Chondrocyte (in vitro differentiated cells): ENCODE measurements at places on chromosomes 11 and 22. TPM values are rescaled to one million over a fixed set of nuclear protein-coding genes. Genes with fewer than 3 reads are reported as not detected.
A peak's percentile ranks its signal among the peaks of the same experiment; 100 is the strongest.

The MUC5B gene
- not detected in 3 replicates for total RNA-seq

The SOX10 gene
- not detected in 3 replicates for total RNA-seq

The IL18 gene
- total RNA-seq: 0.80 to 0.97 TPM (median 0.85 TPM) in 3 replicates

The NLRP14 gene
- total RNA-seq: 0.05 TPM in 1 of 3 replicates, not detected in the others

The ARFIP2 gene
- total RNA-seq: 57.7 to 61.4 TPM (median 57.7 TPM) in 3 replicates

The GSTT4 gene
- total RNA-seq: not detected in 3 replicates

The ACTN3 gene
- 0.07 TPM in 1 of 3 replicates, not detected in the others for total RNA-seq

The LARGE2 gene
- total RNA-seq: not detected in 3 replicates

The GPR83 gene
- total RNA-seq: 0.05 TPM in 1 of 3 replicates, not detected in the others

The CYTH4 gene
- total RNA-seq: not detected in 3 replicates

The TEX54 gene
- total RNA-seq: 0.65 TPM in 1 of 3 replicates, not detected in the others

The BEST1 gene
- 1.3 to 4.5 TPM (median 2.8 TPM) in 3 replicates for total RNA-seq

The MS4A8 gene
- not detected in 3 replicates for total RNA-seq

- H3K4me3 ChIP-seq: no peak overlapping the region
- H3K27ac ChIP-seq: no peak overlapping the region
- H3K36me3 ChIP-seq: no peaks in the 10 kb centered on the region
Observed at GRCh38 chr11:46161201-46161600, 39.9 kb upstream of the PHF21A start.

- peak overlapping the region; percentile 79 for H3K27ac ChIP-seq
- H3K27me3 ChIP-seq: peaks cover 26% of the 10 kb centered on the region
Observed at GRCh38 chr22:45010532-45010900, 711 bp upstream of the PHF21B start.

DNA sequence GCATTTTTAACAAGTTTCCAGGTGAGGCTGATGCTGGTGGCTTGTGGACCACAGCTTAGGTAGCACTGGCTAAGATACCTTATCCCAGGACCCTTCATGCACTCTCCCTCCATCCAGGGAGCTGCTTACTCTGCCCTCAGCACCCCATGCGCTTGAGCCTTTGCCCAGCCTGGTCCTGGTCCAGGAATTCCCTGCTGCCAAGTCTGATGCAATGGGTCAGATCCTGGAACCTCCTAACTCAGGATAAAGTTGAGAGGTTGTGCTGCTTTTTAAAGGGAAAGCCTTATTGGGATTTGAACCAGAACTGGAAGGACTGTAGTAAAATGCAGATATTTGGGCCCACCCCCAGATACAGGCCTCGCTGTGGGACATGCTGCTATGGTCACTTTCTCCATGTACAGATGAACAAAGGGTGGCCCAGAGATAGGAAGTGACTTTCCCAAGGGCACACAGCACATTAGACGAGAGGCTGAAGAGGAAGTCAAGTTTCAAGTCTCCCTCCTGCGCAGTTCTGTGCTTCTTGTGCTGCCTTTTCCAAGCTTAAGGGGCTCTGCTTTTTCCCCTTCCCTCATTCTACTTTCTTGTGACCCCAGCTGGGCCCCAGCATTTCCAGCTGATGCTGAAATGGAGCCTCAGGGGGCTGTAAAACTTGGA is 824 bp upstream of the LGALS12 start:
- H3K27me3 ChIP-seq: no peaks in the 10 kb centered on the region
- H3K36me3 ChIP-seq: peaks cover 5% of the 10 kb centered on the region
- no peak overlapping the region for H3K27ac ChIP-seq

- H3K36me3 ChIP-seq: no peaks in the 10 kb centered on the region
- peaks cover 4% of the 10 kb centered on the region for H3K4me1 ChIP-seq
- DNase-seq: no peak
- no peak overlapping the region for H3K27ac ChIP-seq
Observed at GRCh38 chr11:68146010-68146540, 24.9 kb upstream of the CHKA start.

- no peaks in the 10 kb centered on the region for H3K27me3 ChIP-seq
- no peaks in the 10 kb centered on the region for H3K4me1 ChIP-seq
- H3K4me3 ChIP-seq: no peak overlapping the region
- no peak overlapping the region for H3K27ac ChIP-seq
- DNase-seq: no peak
- peaks cover 1% of the 10 kb centered on the region for H3K36me3 ChIP-seq
Observed at GRCh38 chr11:79807506-79807905, 366.7 kb upstream of the TENM4 start.

GRCh38 chr11:83736684-83737083 is 450.5 kb upstream of the CCDC90B start:
- peaks cover 18% of the 10 kb centered on the region for H3K27me3 ChIP-seq
- no peaks in the 10 kb centered on the region for H3K36me3 ChIP-seq

- H3K4me1 ChIP-seq: peaks cover 33% of the 10 kb centered on the region
- peak; percentile 29 for DNase-seq
- no peaks in the 10 kb centered on the region for H3K36me3 ChIP-seq
- no peak overlapping the region for H3K4me3 ChIP-seq
- H3K27me3 ChIP-seq: no peaks in the 10 kb centered on the region
Observed at GRCh38 chr22:28911304-28911690, 27.9 kb downstream of the ZNRF3 start.

DNA sequence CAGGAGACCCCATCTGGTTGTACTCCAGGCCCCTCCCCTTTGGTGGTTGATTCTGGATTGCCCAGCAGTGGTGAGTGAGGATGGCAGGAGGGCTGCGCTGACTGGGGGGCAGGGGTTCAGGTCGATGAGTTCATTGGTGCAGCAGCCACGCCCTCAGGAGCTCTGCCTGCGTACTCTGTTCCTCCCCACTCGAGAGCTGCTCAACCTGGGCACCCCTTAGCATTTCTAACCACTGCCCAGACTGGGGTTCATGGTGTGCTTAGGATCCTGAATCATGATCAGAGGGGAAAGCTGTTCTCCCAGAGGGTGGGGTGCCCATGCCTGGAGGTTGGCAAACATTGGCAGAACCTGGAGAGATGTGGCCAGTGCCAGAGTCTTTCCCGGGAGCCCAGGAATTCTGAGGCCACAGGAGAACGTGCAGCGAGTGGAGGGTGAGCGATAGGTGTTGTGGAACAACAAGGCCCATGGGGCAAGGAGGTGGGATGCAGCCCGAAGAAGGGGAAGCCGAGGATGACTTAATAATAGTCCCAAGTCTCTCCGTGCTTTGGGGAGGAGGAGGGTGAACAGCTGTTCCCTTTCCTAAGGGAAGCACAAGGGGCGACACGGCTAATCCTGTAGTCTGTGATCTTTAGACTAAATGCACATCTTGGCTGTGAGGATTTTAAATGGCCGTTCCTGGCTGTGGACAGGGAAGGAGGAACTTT is 75.5 kb downstream of the SCN3B start:
- no peak for DNase-seq
- no peak overlapping the region for H3K27ac ChIP-seq
- peaks cover 36% of the 10 kb centered on the region for H3K27me3 ChIP-seq
- no peaks in the 10 kb centered on the region for H3K36me3 ChIP-seq

GRCh38 chr11:126888115-126888712 is 112.4 kb downstream of the KIRREL3 start:
- H3K4me3 ChIP-seq: no peak overlapping the region
- no peak overlapping the region for H3K27ac ChIP-seq
- peaks cover 6% of the 10 kb centered on the region for H3K4me1 ChIP-seq
- no peak for DNase-seq
- H3K27me3 ChIP-seq: no peaks in the 10 kb centered on the region

DNA sequence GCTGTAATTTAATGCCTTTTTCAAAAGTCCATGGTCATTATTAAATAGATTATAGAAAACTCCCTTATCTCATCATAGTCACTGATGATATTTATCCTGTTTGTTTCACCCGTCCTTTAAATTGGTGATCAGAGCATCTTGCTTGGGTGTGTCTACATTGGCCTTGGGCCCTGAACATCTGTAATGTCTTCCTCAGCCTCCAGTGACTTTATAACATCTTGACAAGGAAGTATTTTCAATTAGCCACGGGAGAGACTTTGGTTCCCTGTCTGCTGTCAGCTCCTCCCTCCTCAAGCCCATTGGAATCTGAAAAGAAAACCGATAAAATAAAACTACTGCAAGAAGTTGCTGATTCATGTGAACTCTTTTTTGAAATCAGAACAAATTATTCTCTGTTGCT is 116.9 kb upstream of the TTC12 start:
- no peak overlapping the region for H3K27ac ChIP-seq
- peaks cover 11% of the 10 kb centered on the region for H3K4me1 ChIP-seq
- no peak for DNase-seq
- H3K27me3 ChIP-seq: no peaks in the 10 kb centered on the region

DNA sequence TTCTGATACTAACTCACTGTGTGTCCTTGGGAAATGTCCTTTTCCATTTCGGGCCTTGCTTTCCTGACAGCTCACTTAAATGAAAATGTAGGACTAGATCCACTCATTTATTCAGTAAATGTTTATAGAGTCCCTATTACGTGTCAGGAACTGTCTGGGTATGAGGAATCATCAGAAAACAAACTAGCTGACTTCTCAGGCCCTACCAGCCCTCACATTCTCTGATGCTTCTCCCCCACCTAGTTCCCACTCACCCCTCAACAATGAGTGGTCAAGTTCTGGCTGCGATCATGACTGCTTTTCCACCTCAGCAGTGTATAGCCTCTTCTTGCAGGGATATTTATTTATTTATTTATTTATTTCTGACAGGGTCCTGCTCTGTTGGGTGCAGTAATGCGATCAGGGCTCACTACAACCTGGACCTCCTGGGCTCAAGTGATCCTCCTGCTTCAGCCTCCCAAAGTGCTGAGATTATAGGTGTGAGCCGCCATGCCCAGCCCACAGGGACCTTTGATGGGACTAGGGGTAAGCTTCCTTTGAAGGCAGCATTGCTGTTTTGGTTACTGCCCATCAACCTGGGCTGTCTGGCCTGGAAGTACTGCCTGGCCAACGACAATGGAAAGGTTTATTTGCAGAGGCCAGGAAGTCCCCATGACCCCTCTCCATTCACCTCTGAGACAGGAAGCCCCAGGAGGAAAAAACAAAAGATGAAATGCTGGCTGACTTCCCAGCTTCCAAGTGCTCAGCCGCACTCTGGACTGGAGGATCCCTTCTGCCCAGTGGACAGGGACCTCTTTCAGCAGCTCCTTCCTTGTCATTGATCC is 33.1 kb upstream of the POLD3 start:
- H3K4me3 ChIP-seq: no peak overlapping the region
- no peak overlapping the region for H3K27ac ChIP-seq
- H3K27me3 ChIP-seq: peaks cover 6% of the 10 kb centered on the region
- H3K36me3 ChIP-seq: peaks cover 1% of the 10 kb centered on the region

DNA sequence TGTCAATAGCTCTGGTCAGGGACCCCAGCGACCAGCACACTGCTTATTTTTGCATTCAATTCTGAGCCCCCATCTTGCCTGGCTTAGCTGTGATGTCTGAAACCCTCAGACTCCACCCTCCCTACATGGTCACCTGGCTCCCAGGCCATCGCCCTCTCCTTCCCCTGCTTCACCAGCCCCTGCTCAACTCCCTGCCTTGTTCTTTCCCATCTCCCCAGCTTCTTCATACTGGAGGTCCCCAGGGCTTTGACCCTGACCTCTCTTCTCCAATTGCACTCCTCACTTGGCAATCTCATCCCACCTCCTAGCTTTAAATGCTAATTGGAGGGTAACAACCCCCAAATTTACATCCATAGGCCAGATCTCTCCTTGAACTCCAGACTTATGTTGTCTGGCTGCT is 84.3 kb upstream of the GNAZ start:
- H3K4me1 ChIP-seq: no peaks in the 10 kb centered on the region
- H3K4me3 ChIP-seq: no peak overlapping the region
- DNase-seq: no peak
- H3K27me3 ChIP-seq: peaks cover 25% of the 10 kb centered on the region
- H3K27ac ChIP-seq: no peak overlapping the region
- H3K36me3 ChIP-seq: no peaks in the 10 kb centered on the region

GRCh38 chr22:22520667-22521602 is 865 bp upstream of the ZNF280A start:
- H3K36me3 ChIP-seq: no peaks in the 10 kb centered on the region
- H3K27me3 ChIP-seq: peaks cover 25% of the 10 kb centered on the region
- H3K27ac ChIP-seq: no peak overlapping the region
- H3K4me1 ChIP-seq: no peaks in the 10 kb centered on the region

GRCh38 chr11:12066799-12067508 is 43.4 kb upstream of the MICAL2 start:
- no peaks in the 10 kb centered on the region for H3K36me3 ChIP-seq
- peak overlapping the region; percentile 91 for H3K27ac ChIP-seq
- peaks cover 26% of the 10 kb centered on the region for H3K4me1 ChIP-seq
- H3K4me3 ChIP-seq: no peak overlapping the region

DNA sequence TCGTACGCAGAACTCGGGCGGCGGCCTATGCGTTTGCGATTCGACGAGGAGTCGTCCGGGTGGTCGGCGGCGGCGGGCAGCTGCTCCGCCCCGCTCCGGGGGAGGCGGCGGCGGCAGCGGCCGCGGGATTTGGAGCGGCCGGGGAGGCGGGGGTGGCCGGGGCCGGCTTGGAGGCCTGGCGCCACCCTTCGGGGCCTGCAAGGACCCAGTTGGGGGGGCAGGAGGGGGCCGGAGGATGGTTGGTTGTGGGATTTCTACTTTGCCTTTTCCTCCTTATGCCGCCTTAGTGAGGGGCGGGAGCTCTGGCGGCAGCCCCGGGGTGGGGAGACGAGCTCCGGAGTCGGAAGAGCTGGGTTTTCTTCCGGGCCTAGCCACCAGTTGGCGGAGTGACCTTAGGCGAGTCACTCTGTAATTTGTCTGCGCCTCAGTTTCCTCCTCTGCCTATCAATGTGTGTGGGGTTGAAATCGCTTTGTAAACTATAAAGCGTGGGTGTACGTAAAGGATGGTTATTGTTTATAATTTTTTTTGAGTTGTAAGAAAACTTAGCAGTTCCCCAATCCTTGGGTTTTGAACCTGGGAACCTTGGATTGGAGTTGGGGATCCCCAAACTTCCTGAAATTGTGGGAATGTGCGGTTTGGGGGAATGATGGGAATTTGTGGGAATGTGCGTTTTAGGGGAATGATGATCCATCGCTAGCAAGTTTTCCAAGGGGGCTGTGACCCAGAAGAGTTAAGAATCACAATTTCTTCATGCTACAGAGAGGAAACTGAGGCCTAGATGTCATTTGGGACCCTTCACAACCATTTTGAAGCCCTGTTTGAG is 679 bp downstream of the TUG1 start:
- peak overlapping the region; percentile 92 for H3K4me3 ChIP-seq
- H3K4me1 ChIP-seq: peaks cover 57% of the 10 kb centered on the region
- peaks cover 41% of the 10 kb centered on the region for H3K36me3 ChIP-seq

- no peaks in the 10 kb centered on the region for H3K36me3 ChIP-seq
- H3K27ac ChIP-seq: no peak overlapping the region
- H3K4me3 ChIP-seq: no peak overlapping the region
- H3K4me1 ChIP-seq: no peaks in the 10 kb centered on the region
Observed at GRCh38 chr11:71191201-71191600, 61.2 kb downstream of the SHANK2 start.

GRCh38 chr11:1290052-1291040 is 19.1 kb downstream of the TOLLIP start:
- no peak overlapping the region for H3K4me3 ChIP-seq
- peaks cover 19% of the 10 kb centered on the region for H3K36me3 ChIP-seq
- no peaks in the 10 kb centered on the region for H3K27me3 ChIP-seq
- no peak overlapping the region for H3K27ac ChIP-seq
